Spleen (tissue), 13 donors: ENCODE measurements at places on chromosomes 6 and 20.

DNA sequence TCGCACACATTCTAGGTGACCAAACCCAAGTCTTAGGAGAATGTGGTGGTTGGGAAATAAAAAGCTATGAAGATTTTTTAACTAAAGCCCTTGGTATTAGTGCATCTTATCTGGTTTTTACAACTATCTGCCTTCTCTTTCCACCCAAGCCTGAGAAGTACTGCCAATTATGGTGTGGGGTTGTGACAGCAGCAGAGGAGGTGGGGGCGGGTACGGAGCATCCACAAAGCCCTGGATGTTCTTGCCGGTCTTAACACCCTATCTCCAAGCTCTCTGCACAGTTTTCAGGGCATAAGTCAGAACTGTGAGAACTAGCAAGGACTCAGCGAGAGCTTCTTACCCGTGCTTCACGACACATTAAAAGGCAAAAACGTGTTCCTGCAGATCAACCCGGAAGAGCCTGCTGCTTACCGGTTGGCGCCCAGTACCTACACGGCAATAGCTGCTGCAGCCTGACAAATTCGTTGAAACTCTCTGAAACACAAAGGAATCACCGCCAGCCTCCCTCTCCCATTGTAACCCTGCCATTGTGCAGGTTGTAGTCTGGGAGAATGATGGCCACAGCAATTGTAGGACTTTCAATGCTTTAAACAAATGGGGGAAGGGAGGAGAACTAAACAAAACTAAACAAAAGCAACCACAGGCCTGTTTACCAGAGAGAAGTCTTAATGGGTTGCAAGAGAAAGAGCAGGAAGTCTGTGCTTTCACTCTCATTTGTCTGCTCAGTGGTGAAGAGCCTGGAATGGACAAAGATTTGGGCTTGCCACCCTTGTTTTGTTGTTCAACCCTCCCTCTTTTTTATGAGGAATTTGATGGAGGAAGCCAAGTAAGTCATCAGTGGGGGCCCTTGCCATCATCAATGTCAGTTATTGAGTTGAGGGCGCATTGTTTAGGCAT, 461.0 kb upstream of the JARID2 start:
- H3K27me3 ChIP-seq = no peaks in the 10 kb centered on the region
- H3K27ac ChIP-seq = no peak overlapping the region
- no peaks in the 10 kb centered on the region for H3K36me3 ChIP-seq
- DNase-seq = no peak
- H3K4me3 ChIP-seq = no peak overlapping the region
- no peaks in the 10 kb centered on the region for H3K4me1 ChIP-seq

DNA sequence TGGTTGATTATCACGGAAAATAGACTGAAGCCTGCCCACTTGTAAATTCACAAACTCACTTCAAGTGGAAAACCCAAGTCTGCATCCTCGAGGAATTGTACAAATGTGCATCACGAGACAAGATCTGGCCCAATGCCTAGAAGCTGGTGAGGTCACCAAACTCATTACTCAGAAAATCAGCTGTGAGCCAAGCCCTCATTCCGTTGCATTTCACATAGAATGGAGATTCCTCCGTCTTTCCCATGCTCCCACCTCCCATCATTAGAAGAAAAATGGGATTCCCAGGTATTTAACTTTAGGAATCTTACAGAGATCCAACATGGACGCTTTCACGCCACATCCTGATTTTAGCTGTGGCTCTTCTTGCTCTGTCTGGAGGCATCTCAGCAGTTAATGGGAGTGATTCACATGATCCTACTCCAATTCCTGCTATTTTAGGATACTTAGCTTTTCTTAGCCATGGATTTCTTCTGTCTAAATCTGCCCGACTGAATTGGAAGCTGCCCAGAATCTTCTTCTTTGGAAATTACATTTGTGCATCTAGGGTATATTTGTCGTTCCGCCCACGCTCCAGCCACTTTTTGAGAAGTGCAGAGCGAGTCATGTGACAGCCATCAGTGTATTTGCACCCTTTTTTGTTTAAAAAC, 68.7 kb upstream of the STMND1 start:
- no peaks in the 10 kb centered on the region for H3K4me1 ChIP-seq
- no peak for DNase-seq
- no peaks in the 10 kb centered on the region for H3K36me3 ChIP-seq
- H3K4me3 ChIP-seq = no peak overlapping the region

- no peak overlapping the region for H3K27ac ChIP-seq
- no peak overlapping the region for H3K4me3 ChIP-seq
- H3K27me3 ChIP-seq = peaks cover 39% of the 10 kb centered on the region
- H3K36me3 ChIP-seq = peaks cover 4% of the 10 kb centered on the region
- H3K4me1 ChIP-seq = peaks cover 14% of the 10 kb centered on the region
- DNase-seq = no peak
These were observed 10.4 kb downstream of the SRXN1 start for GRCh38 chr20:642398-643174.

GRCh38 chr6:121236984-121237383, 97.3 kb downstream of the TBC1D32 start:
- DNase-seq = no peak
- no peaks in the 10 kb centered on the region for H3K4me1 ChIP-seq
- H3K27ac ChIP-seq = no peak overlapping the region
- no peaks in the 10 kb centered on the region for H3K27me3 ChIP-seq

DNA sequence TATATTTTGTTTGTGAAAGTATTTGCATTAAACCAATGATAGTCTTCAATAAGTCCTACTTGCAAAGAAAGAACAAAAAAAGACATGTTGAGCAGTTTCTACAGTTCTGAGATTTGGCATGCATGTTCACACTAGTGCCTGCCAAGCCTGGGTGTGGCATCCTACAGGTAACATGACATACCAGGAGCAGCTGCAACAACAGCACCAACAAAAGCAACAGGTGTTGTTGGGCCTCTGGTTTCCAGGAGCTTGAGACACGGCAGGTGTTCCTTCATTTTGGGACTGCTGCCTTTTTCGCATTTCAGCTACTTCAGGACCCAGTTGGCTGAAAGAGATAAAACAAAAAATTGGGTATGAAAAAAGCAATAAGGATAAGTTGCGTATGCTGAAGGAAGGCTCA, 41.2 kb upstream of the MTRF1L start:
- H3K27ac ChIP-seq = no peak overlapping the region
- H3K4me3 ChIP-seq = no peak overlapping the region
- no peaks in the 10 kb centered on the region for H3K36me3 ChIP-seq
- no peak for DNase-seq
- H3K4me1 ChIP-seq = no peaks in the 10 kb centered on the region
- no peaks in the 10 kb centered on the region for H3K27me3 ChIP-seq

DNA sequence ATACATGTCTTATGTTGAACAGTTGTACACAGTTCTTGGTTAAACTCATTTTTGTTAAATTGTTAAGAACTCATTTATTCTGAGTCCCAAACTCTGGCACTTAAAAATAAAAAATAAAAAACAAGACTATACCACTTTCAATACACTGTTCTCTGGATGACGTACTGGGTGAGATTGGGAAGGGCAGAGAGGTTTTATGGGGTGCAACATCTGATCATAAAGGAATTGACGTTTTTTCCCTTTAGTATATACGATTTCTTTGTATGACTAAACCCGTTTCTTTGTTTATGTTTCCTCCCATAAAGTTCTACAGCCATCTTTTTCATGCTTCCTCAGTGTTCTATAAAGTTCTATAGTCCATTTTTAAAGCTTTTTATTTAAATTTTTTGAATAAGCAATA, 69.1 kb downstream of the TRMT11 start:
- no peaks in the 10 kb centered on the region for H3K36me3 ChIP-seq
- H3K27ac ChIP-seq = no peak overlapping the region
- H3K27me3 ChIP-seq = no peaks in the 10 kb centered on the region
- no peak overlapping the region for H3K4me3 ChIP-seq
- DNase-seq = no peak
- H3K4me1 ChIP-seq = no peaks in the 10 kb centered on the region

- no peaks in the 10 kb centered on the region for H3K36me3 ChIP-seq
- H3K27me3 ChIP-seq = peaks cover 6% of the 10 kb centered on the region
- no peaks in the 10 kb centered on the region for H3K4me1 ChIP-seq
- no peak overlapping the region for H3K27ac ChIP-seq
- no peak for DNase-seq
These were observed 35.8 kb downstream of the AKAP12 start for GRCh38 chr6:151275566-151275965.

DNA sequence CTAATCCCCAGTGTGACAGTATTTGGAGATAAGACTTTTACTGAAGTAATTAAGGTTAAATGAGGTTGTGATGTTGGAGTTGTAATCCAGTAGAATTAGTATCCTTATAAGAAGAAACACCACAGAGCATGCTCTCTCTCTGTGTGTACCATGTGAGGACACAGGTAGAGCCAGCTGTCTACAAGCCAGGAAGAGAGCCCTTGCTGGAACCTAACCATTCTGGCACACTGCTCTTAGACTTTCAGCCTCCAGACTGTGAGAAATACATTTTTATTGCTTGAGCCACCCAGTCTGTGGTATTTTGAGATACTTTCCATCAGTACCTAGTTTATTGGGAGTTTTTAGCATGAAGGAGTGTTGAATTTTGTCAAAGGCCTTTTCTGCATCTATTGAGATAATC, 110.2 kb downstream of the PHF3 start:
- no peak for DNase-seq
- no peak overlapping the region for H3K27ac ChIP-seq
- no peaks in the 10 kb centered on the region for H3K27me3 ChIP-seq
- H3K4me3 ChIP-seq = no peak overlapping the region
- no peaks in the 10 kb centered on the region for H3K36me3 ChIP-seq
- no peaks in the 10 kb centered on the region for H3K4me1 ChIP-seq

DNA sequence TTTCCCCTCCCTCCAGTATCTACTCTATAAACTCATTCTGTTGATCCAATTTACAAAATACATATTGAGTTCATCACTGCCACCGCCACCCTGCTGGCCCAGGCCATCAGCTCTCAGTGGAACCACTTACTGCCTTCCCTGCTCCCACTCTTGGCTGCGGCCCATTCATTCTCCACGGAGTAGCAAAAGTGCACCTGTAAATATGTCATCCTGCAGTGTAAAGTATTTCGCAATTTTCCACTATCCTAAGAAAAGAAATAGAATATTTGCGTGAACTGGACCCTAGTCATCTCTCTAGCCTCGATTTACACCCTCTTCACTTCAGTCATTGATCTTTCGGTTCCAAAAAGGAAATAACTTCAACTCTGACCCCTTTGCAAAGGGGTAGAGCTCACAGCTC, 258.3 kb upstream of the TFAP2D start:
- H3K4me1 ChIP-seq = no peaks in the 10 kb centered on the region
- no peak overlapping the region for H3K4me3 ChIP-seq
- no peaks in the 10 kb centered on the region for H3K27me3 ChIP-seq
- no peaks in the 10 kb centered on the region for H3K36me3 ChIP-seq
- no peak overlapping the region for H3K27ac ChIP-seq

GRCh38 chr6:108953681-108954080, 105.5 kb downstream of the ARMC2 start:
- DNase-seq = no peak
- H3K27me3 ChIP-seq = no peaks in the 10 kb centered on the region
- peaks cover 39% of the 10 kb centered on the region for H3K4me1 ChIP-seq
- H3K27ac ChIP-seq = no peak overlapping the region
- no peak overlapping the region for H3K4me3 ChIP-seq
- no peaks in the 10 kb centered on the region for H3K36me3 ChIP-seq

- H3K27me3 ChIP-seq = no peaks in the 10 kb centered on the region
- H3K27ac ChIP-seq = no peak overlapping the region
- no peaks in the 10 kb centered on the region for H3K4me1 ChIP-seq
- no peak overlapping the region for H3K4me3 ChIP-seq
- DNase-seq = no peak
These were observed 93.1 kb upstream of the SOX4 start for GRCh38 chr6:21500314-21501020.

DNA sequence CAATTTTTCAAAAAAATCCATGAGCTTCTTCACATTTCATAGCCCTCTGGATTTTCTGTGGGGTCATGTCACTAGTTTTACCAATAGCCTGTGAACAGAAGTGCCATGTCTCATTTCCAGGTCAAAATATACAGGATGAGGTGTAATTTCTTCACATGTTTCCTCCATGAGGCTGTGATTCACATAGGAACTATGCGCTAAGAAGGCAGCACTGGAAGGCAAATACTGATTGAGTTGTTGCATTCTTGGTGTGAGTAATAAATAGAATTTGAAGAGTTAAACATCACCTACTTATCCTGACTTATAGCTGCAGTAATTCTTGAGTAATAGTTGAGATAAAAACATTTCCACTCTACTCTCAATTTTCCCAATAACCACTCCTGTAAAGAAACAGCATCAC, 442.3 kb downstream of the HAO1 start:
- no peaks in the 10 kb centered on the region for H3K36me3 ChIP-seq
- DNase-seq = no peak
- H3K4me3 ChIP-seq = no peak overlapping the region
- H3K27ac ChIP-seq = no peak overlapping the region
- H3K4me1 ChIP-seq = no peaks in the 10 kb centered on the region

GRCh38 chr20:11716239-11716944, 201.3 kb upstream of the BTBD3 start:
- H3K36me3 ChIP-seq = no peaks in the 10 kb centered on the region
- H3K4me1 ChIP-seq = no peaks in the 10 kb centered on the region
- H3K4me3 ChIP-seq = no peak overlapping the region
- DNase-seq = no peak

DNA sequence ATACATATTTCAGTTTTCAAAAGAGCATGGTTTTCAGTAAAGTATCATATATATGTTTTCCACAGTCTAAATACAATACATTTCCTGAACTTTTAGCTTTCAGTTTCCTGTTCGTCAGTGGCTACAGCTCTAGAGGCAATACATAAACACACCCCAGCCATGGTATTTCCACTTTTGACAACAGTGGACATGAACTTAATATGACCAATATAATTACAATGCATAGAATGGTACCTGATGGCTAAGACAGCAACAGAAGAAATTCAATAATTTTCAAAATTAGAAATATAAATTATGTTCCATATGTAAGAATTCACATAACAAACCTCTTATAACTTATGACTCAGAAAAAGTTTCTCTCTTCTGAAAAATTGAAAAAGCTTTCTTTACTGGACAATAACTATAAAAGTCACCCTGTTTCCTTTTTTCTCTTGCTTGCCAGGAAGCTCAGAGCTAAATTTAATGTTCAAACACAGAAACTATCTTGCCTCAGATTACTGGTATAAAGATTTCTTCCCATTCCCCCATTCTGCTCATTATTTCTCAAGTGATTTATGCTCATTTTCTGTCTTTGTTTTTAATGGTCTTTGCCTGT, 19.2 kb downstream of the FKBP5 start:
- no peak overlapping the region for H3K27ac ChIP-seq
- no peak for DNase-seq
- no peak overlapping the region for H3K4me3 ChIP-seq
- H3K4me1 ChIP-seq = peaks cover 100% of the 10 kb centered on the region
- no peaks in the 10 kb centered on the region for H3K27me3 ChIP-seq

- H3K36me3 ChIP-seq = no peaks in the 10 kb centered on the region
- no peak for DNase-seq
- no peak overlapping the region for H3K27ac ChIP-seq
- no peaks in the 10 kb centered on the region for H3K4me1 ChIP-seq
- no peaks in the 10 kb centered on the region for H3K27me3 ChIP-seq
- H3K4me3 ChIP-seq = no peak overlapping the region
These were observed 311.2 kb upstream of the OPRM1 start for GRCh38 chr6:153727885-153728284.

- peaks cover 30% of the 10 kb centered on the region for H3K36me3 ChIP-seq
- no peak overlapping the region for H3K27ac ChIP-seq
- peaks cover 7% of the 10 kb centered on the region for H3K4me1 ChIP-seq
- H3K4me3 ChIP-seq = no peak overlapping the region
These were observed 5.7 kb downstream of the TUBB2A start for GRCh38 chr6:3151691-3152090.

- DNase-seq = no peak
- H3K27me3 ChIP-seq = no peaks in the 10 kb centered on the region
- no peak overlapping the region for H3K4me3 ChIP-seq
- no peaks in the 10 kb centered on the region for H3K4me1 ChIP-seq
These were observed 85.5 kb upstream of the FLRT3 start for GRCh38 chr20:14422892-14423291.

- no peak for DNase-seq
- no peak overlapping the region for H3K4me3 ChIP-seq
- H3K36me3 ChIP-seq = no peaks in the 10 kb centered on the region
- H3K27me3 ChIP-seq = peaks cover 42% of the 10 kb centered on the region
These were observed 181.4 kb upstream of the CST7 start for GRCh38 chr20:24767623-24768100.
